Osteocyte (in vitro differentiated cells): ENCODE measurements at places on chromosomes 7 and 10.

DNA sequence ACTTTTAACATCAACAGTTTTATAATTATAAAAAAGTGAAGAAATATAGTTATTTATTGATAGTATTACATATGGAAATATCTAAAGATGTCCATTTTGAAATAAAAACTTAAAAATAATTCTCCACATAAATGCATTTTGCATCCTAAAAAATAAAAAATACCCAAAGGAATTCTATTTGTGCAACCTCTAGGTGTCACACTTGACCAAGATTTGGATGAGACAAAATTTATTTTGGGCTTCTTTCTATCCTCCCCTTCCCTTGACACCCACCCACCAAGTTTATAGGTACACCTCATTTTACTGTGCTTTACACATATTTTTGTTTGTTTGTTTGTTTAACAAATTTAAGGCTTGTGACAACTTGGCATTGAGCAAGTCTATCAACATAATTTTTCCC lies 3.3 kb upstream of the THSD7A start:
- no peak for DNase-seq

- no peak for DNase-seq
These were observed 8.2 kb downstream of the TPK1 start for GRCh38 chr7:144827621-144828020.

- DNase-seq = no peak
These were observed 28.2 kb upstream of the MPP7 start for GRCh38 chr10:28331066-28331465.

- DNase-seq = no peak
These were observed 101.8 kb downstream of the IQUB start for GRCh38 chr7:123432601-123433000.

- DNase-seq = no peak
These were observed 1.8 kb downstream of the CYP2E1 start for GRCh38 chr10:133528845-133529575.

- DNase-seq = no peak
These were observed 336.9 kb upstream of the C7orf33 start for GRCh38 chr7:148253629-148254028.

GRCh38 chr7:2030475-2031450 lies 202.0 kb downstream of the MAD1L1 start:
- no peak for DNase-seq

DNA sequence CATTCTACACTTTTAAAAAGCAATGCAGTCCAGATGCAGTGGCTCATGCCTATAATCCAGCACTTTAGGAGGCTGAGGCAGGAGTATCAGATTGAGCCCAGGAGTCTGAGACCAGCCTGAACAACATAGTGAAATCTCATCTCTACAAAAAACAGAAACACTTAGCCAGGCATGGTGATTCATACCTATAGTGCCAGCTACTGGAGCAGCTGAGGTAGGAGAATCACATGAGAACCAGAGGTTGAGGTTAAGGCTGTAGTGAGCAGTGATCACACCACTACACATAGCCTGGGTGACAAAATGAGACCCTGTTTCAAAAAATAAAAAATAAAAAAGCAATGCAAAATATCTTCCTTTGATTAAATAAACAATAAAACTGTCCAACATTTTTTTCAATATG lies 205.2 kb downstream of the GRM8 start:
- DNase-seq = no peak

- DNase-seq = no peak
These were observed 186.0 kb downstream of the JAZF1 start for GRCh38 chr7:27994639-27995038.

DNA sequence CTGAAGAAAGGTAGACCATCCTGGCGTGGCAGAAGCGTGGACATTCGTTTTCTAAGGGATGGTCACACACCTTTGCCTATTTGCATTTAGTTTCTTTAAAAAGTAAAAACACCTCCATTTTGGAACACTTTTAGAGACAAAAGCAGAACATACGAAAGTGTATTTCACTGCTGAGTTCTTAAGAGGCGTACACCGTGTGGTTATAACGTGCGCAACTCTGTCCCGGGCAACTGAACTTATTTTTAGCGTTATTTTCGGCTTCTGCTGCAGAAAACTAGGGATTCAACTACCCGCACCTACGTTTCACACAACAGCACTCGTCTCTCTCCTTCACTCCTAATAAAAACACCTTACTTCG lies 557 bp upstream of the LSM8 start:
- no peak for DNase-seq
